COR-L47 (cell line): ENCODE measurements at places on chromosomes 4 and X.

DNA sequence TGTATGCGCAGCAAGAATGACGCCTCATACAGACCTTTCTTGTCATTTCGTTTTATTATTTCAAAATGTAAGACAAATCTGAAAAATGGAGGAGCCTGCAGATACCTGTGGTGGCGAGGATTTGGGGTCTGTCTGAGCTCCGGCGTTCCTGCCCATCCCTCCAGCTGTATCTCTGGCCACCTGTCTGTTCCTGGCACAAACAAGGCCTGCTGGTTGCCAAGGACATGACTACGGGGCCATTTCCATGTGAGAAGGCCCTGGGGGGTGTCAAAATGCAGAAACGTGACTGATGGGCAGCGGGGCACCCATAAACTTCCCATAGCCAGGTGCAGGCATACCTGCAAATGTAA is 591 bp upstream of the TSPAN7 start:
- no peak for DNase-seq

GRCh38 chr4:70954032-70954431 is 39.4 kb upstream of the DCK start:
- DNase-seq, result no peak

DNA sequence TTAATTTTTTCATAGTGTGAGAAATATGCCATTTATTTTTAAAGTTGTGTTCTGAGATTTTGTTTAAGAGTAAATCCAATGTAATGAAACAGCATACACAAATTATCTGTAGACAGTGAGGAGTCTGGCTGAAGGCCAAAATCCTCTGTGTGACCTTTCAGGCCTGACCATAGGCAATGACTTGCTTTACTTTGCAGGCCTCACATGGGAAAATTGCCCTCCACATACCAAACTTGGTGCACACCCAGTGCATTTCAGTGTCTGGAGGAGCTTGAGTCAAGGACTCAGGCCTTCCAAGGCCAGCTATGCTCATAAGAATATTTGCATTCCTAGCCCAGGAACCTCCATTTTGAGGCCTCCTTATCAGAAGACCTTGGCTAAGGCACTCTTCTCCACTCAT is 430.1 kb downstream of the GABRG1 start:
- DNase-seq, result peak; percentile 44

GRCh38 chr4:30181918-30182317 is 538.3 kb upstream of the PCDH7 start:
- no peak for DNase-seq

GRCh38 chr4:120052856-120053255 is 13.8 kb downstream of the MAD2L1 start:
- DNase-seq, result peak; percentile 58

DNA sequence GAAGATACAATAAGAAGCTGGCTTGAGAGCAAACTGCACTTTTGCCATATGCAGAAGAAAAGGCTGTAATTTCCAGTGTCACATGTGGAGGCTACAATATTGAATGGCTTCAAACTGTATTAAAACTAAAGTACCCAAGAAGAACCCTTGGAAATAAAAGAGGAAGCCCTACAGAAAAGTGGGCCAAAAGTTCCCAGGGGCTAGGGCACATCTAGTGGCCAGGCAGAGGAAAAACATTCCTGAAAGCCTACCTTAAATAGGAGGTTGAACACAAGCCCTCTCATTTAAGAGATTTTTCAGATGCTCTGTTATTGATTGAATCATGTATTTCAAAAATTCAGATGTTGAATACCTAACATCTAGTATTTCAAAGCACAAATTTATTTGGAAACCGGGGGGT is 40.6 kb upstream of the PRDX4 start:
- DNase-seq, result no peak

- DNase-seq, result peak; percentile 7
These were observed 152.5 kb upstream of the TLL1 start for GRCh38 chr4:165720411-165721082.

- DNase-seq, result no peak
These were observed 599 bp upstream of the IL2RG start for GRCh38 chrX:71111921-71112431.

DNA sequence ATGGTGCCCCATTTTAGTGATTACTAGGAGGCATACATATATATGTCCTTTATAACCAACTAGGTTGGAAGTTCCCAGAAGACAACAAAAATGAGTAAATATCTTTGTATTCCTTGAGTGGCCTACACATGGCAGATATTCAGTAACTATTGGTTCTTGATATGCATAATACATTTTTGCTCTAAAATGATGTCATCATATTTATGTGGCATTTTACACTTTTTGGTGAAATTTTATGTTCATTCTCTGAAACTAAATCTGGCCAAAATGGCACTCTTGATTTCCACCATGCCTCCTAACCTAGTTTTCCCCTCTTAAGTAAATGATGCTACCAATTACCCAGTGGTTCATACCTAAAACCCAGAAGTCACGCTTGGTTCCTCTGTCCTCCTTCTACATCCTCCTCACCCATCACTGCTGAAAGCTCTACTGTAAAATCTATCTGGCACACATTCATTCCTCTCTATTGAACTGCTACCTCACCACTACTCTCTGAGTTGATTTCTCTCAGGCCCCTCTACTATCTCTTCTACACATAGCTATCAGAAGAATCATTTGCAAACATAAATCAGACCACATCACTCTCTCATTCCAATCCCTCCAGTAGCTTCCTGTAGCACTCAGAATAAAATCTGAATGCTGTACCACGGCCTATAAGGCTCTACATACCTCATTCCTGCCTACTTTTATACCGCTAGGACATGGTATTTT is 13.4 kb downstream of the SLC10A7 start:
- DNase-seq, result no peak

GRCh38 chr4:141391771-141392170 is 171.1 kb downstream of the ZNF330 start:
- peak; percentile 82 for DNase-seq

GRCh38 chr4:81650606-81651242 is 179.0 kb upstream of the RASGEF1B start:
- DNase-seq, result peak; percentile 87

DNA sequence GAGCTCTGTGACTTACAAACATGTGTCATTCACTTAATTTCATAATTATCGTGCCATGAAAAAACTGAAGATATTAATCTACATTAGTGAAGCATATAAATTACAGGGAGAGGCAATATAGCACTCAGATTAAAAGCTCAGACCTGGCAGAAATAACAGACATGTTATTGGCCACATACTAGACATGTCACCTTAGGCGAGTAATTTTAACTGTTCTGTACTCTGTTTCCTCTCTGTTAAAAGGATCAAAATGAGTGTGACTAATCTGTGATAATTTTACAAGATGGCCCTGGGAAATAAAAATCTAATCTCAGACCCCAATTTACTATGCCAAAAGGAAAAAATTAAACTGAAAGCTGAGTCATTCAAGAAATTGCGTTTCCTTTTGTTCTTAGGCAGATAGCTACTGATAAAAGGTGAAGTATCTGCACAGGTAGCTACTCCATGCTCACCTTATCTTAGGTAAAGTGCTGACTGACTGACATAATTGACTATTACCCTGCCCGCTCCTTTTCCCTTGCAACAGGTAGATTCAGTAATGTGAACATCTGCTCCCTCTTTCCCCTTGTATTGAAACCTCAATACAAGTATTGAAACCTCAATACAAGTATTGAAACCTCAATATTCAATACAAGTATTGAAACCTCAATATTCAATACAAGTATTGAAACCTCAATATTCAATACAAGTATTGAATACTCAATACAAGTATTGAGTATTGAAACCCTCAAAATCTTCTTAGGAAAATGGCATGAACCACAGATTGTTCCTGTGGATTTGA is 33.2 kb downstream of the RELL1 start:
- DNase-seq, result no peak

DNA sequence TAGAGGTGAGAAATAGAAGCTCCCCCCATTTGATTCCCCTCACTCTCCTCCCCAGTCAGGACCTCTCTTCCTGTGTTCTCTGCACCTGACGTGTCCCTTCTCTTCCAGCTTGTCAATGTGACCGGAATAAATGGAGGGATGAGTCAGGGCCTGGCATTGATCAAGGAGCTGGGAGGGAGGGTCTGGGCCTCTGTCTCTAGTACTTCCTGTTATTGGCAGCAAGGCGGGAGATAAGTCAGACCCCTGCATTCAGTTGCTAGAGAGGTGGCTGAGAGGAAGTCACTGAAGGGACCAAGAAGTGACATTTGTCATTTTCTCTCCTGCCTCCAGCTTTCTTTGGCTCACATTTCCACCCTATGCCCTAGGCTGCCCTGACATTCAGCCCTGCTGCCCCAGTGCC is 35.1 kb upstream of the ZNF41 start:
- no peak for DNase-seq

DNA sequence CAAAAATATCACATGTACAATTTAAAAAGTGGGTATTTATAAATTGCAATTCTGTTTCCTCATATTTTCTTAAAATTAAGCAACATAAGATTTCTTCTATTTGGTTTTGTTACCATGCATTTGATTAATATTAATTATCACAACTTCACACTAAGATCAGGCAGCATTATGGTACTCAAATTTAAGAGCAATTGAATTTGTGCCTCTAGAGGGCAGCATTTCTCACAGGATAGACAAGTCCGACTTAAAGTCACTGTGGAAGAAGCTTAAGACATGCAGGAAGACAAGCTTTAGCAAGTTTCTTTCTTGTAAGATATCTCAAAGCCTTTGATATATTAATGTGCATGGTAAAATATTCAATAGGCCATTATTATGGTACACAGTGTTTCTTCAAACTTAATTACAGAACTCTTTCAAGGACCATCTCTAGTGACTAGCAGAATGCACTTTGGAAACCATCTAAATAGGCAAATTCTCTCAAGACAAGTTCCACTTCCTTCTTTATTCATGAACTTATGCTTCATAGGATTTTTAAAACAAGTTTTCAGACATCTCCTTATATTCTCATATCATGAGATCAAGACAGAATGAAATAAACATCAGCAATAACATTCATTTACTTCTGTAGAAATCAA is 35.0 kb downstream of the FBXW7 start:
- peak; percentile 62 for DNase-seq

- no peak for DNase-seq
These were observed 83.7 kb downstream of the PCYT1B start for GRCh38 chrX:24563291-24564010.

DNA sequence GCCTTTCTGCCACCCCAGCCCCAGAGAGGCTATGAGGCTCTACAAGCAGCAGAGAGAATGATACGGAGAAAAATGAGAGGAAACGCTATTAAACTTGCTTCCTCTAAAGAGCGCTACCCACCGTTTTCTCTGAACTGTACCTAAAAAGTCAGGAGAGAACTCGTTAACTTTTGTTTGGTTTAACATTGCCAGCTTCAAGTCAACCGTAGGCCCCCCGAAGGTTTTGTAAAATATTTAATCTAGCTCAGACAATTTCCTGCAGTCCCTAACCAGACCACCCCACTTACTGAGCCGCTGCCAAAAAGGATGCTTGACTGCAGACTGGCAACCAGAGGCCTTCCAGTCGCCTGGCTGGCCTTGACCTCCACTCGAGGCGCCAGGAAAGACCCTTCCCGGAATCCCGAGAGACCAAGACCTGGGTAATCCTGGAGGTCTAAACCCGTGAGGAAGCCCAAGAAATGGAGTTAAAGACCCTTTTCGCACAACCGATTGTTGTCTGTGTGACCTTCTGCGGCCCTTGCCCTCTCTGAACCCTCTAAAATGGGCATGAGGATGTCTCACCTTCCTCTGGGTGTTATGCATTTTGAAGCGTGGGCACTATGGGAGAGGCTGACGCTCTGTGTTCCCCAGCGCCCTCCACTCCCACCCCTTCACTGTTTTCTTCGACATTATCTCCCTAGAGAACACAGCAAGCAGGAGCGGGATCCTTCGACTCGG is 86.3 kb downstream of the BCOR start:
- no peak for DNase-seq

DNA sequence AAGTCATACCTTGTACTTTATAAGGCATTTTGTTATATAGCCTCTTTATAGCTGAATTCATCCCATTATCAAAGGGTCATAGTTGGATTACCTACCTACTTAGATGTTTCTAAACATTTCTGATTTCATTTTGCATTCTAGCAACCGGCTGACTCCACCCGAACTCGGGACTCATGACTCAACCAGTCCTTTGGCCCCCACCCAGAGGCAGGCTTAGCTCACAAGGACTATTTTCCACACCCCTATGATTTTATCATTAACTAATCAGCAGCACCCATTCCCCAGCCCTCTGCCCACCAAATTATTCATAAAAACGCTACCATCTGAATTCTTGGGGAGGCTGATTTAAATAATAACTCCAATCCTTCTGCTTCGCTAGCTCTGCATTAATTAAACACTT is 79.9 kb upstream of the EGFL6 start:
- DNase-seq, result no peak

DNA sequence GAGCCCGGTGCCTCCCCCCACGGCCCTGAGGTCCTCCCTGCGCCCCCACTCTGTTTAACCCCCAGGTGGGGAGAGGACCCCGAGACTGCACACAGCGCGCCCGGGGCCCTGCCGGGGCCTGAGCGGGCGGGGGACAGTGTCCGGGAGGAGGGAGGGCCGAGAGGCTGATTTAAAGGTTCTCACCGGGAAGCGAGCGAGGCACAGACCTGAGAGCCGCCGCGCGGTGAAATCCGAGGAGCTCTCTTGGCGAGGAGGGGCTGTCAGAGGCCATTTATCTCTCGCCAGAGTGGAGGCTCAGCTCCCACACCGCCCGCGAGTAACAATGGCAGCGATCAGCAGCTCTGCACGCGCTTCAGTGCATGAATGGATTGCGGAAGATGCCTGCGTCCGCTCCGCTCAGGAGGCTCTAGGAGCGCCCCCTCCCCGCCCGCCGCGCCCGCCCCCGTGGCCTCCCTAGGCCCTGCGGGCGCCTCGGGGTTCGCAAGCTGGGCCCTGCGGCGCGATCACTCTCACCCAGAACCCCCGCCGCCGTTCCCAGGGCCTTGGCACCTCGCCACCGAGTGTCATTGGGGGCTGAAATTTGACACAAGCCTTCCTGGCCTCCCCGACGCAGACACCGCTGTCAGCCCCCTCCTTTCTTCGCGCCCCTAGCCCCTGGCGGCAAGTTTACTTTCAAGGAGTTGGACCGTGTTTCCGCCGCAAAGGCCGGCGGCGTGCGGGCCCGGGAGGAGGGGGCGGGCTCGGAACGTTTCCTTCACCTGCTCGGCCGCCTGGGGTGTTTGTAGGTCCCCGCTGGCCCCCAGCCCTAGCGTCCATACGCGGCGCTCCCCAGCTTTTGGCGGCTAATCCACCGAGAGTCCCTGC is 48.7 kb upstream of the BCOR start:
- peak; percentile 20 for DNase-seq

DNA sequence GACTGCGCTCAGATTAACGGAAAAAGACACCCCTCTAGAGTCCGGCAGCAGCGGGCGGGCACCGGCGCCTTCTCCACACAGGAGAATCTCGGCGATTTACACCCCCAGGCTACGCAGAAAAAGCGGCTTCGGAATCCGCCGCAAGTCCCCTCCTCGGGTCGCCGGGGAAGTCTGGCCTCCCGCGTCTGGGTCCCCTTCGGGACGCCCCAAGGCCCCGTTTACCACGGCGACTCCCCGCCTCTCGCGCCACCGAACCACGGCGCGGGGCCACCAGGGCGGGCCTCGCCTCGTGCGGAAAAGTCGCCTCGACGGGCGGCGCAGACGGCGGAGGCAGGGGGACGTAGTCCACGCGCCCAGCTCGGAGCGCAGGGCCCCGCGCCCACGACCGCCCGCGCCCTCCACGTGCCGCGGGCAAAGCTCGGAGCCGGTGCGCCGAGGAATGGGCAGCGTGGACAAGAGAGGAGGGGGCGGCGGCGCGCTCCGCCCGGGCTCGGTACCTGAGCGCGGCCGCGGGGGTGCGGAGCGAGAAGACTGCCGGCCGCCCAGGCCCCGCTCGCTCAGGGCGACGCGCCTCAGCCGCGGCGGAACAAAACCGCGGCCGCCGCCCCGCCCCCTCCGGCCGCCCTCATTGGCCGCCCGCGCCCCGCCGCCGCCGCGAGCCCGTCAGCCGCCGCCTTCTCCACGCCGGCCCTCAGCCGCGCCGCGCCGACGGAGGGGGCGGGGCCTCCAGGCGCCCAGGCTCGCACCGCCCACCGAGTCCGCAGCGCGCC is at the start of gene FAM53A:
FAM53A (minus strand) TSS at position 578 of the 770 bp plus-strand sequence. CDS start 15,572 bp downstream, outside the sequence.
- peak; percentile 76 for DNase-seq
